ENCODE measurements at places on chromosomes 7 and 10.

GRCh38 chr7:116499168-116500077 is at the start of gene CAV2:
Gene CAV2 (plus strand): TSS chr7:116499738. CDS start chr7:116499782, 44 bp downstream.
- DNase-seq = peak; percentile 19

DNA sequence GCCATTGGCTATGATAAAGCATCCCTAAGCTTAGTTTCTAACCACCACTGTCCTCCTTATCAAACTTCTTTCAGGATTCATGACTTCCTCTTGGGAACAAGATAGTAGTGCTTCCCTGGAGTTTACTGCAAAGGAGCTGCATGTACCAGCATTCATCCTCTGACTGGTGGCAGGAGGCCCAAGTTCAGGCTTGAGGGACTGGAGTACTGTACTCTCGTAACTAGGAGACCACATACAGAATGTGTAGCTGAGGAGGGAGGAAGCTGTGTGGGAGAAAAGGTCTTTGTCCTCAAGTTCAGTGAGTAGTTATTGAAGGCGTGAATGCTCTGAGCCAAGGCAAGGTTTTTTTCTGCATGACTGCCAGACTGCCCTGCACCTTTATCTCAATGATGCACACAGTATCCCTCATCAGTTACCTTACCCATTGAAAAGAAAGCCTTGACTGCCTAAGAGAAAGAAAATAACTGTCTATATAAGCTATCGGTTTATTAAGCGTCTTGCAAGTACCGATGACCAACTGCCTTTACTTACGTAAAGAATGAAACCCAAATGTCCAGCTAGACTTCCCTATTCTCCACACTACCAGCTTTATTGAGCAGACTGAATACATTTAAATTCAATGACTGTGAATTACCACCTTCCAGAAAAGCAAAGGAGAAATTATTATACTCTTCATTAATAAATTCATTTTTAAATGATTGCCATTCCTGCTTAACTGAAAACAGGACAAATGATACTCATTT is 12.8 kb downstream of the SCRN1 start:
- no peak for DNase-seq

GRCh38 chr7:64182036-64182790 is 24.8 kb upstream of the ZNF735 start:
- DNase-seq = no peak

GRCh38 chr10:124125305-124126116 is 32.1 kb upstream of the CHST15 start:
- DNase-seq = no peak

DNA sequence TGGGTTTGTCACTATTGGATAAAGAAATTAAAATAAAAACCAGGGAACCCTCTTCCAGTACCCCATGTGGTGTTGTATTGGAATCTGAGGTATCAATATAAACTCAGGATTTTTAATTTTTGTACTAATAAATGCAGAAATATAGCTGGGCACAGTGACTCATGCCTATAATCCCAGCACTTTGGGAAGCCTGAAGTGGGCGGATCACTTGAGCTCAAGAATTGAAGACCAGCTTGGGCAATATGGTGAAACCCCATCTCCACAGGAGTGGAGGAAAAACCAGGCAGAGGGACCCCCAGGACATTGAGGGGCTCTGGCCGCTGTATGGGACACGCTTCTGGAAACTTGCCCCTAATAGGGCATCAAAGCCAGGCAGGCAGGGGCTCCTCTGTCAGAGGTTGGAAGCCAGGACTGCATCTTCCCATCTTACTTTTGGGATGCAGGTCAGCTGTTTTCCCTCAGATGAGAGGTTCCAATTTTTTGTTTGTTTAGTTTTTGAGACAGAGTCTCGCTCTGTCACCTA is 11.1 kb downstream of the ADIRF start:
- DNase-seq = no peak

- peak; percentile 36 for DNase-seq
Measured at GRCh38 chr10:45580371-45581215, 92.0 kb downstream of the ZFAND4 start.

- no peak for DNase-seq
Measured at GRCh38 chr10:86599729-86600128, 54.6 kb upstream of the OPN4 start.

DNA sequence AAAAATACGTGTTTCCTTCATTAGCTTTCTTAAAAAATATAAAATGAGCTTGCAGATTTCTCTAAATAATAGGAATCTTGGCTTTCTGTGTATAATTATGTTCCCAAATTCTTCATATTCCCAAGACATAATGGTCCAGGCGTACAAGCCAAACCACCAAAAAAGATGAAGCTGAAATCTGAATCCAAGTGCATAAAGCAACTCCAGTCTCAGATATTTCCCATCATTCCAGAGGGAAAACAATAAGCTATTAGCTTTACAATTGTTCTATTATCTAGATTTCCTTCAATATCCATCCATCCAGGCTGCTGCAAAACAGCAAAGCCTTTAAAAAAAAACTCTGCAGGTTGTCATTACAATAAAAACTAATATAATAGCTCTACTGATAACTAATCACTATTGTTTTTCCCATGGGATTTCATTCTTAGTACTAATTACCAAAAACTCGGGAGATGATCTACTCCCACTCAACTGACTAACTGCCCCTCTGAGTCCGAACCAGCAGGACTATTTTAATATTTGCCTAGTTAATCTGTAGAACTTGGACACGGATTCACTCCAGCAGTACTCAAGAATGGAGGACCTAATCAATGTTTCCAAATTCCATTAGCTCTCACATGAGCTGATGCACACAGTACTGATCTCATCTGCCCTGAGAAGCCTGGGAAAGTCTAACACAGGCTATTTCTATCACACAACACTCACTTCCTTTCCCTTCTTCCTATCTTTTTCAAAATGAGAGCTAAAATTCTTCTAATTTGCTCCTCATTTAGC is 108.9 kb upstream of the ASAH2 start:
- no peak for DNase-seq

DNA sequence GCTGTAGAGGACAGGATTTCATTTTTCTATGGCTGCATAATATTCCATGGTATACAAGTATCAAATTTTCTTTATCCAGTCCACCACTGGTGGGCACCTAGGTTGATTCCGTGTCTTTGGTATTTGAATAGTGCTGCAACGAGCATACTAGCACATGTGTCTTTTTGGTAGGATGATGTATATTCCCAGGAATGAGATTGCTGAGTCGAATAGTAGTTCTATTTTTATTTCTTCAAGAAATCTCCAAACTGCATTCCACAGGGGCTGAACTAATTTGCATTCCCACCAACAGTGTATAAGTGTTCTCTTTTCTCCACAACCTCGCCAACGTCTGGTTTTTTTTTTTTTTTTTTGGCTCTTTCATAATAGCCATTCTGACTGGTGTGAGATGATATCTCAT is 550.0 kb downstream of the REEP3 start:
- no peak for DNase-seq

DNA sequence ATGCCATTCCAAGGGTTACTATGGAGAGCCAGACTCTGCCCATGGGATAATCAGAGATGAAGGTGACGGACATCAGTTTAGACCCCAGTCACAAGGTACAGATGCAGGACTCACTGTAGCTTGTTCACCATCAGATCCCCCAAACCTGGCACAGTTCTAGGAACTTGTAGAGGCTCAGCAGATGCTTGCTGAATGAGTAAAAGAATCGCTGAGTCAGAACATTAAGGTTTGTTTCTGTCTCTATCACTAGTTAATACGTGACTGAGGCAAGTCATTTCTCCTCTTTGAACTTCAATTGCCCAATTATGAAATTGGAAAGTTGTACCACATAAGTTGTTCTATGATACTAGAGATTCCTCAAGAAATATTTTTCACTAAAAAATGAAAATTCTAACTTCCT is 65.1 kb downstream of the PPP1R3C start:
- DNase-seq = no peak

GRCh38 chr7:151672716-151673115 is 153.0 kb upstream of the RHEB start:
- DNase-seq = no peak

DNA sequence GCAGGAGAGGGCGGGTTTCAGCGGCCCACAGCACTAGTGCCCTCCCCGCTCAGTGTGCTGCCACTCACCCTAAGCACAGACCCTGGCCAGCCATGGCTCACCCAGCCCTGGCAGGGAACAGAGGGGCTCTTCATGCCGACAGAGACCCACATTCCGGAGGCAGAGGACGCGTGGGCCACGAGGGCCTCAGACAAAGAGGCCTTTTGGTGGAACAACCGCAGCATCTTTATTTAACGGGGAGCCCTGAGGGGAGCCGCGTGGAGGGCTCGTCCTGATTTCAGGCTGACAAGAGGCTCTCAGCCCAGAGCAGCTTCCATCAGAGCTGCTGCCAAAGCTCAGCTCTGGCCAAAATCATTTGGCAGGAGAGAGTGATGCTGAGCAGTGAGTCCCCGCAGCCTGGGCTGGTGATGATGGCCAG is 127.8 kb downstream of the SH3PXD2A start:
- DNase-seq = no peak

DNA sequence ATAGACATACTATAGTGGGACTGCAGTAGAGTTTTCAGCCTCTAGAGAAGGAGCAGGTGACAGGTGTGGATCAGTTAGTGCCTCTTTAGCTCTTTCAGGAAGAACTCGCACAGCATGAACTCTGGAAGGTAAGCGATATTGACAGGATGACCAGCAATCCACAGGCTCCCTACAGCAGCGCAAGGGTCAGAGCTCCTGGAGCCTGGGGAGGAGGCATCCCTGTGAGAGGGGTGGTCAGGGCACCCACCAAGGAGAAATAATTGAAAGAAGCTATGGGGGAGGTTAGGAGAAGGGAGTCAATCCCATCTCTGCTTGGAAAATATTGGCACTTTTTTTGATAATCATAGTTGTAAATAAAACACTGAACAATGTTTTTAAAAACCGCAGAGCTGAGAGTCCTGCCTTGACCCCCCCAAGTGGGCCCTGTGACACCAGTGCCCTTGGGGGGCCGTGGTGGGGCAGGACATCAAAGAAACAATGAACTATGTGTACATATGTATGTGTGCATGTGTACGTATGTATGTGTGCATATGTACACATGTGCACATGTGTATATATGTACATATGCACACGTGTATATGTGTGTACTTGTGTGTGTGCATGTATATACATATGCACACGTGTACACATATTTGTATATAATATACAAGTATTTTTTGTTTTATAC is 13.8 kb downstream of the AKR1C3 start:
- DNase-seq = no peak

GRCh38 chr10:21213381-21213780 is 312.1 kb downstream of the SKIDA1 start:
- no peak for DNase-seq

DNA sequence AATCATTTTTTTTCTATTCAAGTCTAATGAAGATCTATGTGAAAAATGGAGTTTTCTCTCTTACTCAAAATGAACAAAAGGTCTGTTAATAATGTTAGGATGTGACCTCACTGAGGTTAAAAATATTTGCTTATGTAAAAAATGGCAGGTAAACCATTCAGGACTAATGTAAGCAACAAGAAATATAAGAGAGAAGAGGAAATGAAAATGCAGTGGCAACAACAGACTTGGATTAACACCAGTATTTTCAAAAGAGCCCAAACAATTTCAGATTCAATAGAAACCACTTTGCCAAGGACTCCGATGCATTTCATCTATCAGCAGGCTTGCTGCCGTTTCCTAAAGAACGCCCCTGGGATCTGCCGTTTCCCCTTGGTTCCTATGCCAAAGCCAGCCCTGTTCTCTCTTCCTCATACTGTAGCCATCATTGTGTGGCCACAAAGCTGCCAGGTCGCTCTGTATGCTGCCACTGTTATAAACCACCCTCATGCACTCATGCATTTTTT is 66.4 kb downstream of the MTURN start:
- peak; percentile 50 for DNase-seq

DNA sequence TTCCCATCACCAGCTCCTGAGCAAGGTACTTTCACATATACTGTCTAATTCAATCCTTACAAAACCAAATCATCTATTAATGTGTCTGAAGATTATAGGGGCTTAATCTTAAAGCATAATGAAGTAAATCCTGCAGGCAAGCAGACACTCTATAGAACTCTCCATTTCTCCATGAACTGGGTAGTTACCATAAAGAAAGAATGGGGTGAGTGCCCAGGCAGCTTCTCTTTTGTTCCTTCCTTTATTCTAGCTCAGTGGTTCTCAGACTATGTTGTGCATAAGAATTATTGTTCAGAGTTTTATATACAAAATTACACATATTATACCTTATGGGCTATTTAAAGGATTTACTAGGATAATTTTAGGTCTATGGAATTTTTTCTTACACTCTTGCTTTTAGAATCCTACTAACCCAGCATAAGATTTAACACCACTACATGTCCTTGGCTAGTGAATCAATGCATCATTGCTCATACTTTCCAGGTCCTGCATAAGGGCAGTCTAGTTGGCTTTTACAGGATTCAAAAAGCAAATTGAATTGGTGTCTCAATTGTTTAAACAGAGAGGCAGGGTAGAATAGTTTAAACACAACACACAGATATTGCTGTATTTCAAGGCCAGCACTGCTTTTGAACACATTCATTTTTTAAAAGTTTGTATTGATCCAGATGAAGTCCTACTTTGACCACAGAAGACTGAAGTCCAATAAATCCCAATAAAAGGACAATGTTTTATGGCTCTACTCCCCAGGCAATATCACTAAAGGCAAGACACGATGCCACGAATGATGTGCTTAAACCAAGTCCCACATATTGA is 12.9 kb downstream of the SGCE start:
- DNase-seq = no peak

GRCh38 chr7:150986099-150986512 is 4.7 kb upstream of the NOS3 start:
- no peak for DNase-seq

DNA sequence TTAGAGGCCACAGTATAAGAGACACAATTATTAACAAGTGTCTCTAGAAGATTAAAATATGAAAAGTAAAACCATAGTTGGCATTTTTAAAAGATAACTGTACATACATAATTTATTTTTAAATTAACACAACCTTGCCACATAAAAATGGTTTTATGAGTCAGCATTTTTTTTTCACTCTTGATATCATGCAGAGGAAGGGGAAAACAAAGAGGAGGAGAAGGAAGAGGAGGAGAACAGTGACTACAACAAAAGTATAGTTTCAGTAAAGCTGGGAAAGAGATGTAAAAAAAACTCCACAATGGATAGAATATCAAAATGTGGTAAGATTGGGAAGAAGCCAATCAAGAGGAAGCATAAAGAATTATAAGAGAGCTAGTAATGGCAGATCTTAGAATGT is 34.0 kb downstream of the CH25H start:
- no peak for DNase-seq

GRCh38 chr7:18241543-18242231 is 214.0 kb upstream of the PRPS1L1 start:
- DNase-seq = no peak

- DNase-seq = no peak
Measured at GRCh38 chr10:113103131-113103840, 153.2 kb downstream of the TCF7L2 start.

DNA sequence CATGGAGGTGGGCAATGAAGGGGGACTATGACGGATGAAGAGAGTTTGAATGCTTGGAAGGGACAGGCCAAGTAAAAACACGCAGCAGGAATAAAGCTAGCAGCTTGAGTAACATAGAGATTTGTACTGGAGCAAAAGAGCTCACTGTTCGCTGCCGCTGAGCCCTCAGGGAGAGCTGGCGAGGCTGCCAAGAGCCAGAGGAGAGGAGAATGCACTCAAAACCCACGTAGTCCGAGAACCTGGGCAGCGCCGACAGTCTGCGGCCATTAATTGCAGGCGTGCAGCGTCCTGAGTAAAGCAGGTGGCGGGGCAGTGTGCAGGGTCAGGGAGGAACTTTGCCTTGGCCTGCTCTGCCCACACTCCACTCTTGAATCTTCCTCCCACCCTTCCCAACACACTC is 68.2 kb downstream of the SLC37A3 start:
- no peak for DNase-seq
